ENCODE measurements at places on chromosomes 13 and 19. TPM values are rescaled to one million over a fixed set of nuclear protein-coding genes. Genes with fewer than 3 reads are reported as not detected.

GRCh38 chr19:53961523-53962356 lies 997 bp upstream of the CACNG8 start:
- DNase-seq, result no peak

DNA sequence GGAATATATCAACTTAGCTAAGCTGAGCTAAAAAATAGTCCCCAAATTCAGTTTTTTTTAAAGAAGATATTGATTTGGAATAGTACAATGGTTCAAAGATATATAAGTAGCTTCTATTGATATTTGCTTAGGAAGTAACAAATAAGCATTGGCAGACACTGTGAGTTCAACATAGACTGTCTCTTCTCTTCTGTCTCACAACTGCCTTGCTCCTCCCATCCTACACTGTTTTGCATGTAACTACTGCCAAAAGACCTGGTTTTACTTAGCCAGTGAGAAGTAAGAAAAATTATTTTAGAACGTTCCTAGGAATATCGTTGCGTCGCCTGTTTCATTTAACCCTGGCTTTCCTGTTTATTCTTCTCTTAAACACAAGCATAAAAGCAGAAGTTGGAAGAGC lies 859.0 kb upstream of the SPRY2 start:
- no peak for DNase-seq

- no peak for DNase-seq
These were observed 18.9 kb downstream of the SPATA13 start for GRCh38 chr13:24179486-24179850.

Gene CDX2
- polyA plus RNA-seq, result 60.6 TPM

GRCh38 chr13:99514801-99515200 lies 13.5 kb downstream of the TM9SF2 start:
- DNase-seq, result no peak

Gene LHB
- not detected for polyA plus RNA-seq

Gene REXO1
- 22.8 TPM for polyA plus RNA-seq

- no peak for DNase-seq
These were observed 19.5 kb upstream of the DCUN1D2 start for GRCh38 chr13:113509989-113510388.

GRCh38 chr19:43776286-43776685 lies 4.5 kb downstream of the KCNN4 start:
- DNase-seq, result peak; percentile 3

DNA sequence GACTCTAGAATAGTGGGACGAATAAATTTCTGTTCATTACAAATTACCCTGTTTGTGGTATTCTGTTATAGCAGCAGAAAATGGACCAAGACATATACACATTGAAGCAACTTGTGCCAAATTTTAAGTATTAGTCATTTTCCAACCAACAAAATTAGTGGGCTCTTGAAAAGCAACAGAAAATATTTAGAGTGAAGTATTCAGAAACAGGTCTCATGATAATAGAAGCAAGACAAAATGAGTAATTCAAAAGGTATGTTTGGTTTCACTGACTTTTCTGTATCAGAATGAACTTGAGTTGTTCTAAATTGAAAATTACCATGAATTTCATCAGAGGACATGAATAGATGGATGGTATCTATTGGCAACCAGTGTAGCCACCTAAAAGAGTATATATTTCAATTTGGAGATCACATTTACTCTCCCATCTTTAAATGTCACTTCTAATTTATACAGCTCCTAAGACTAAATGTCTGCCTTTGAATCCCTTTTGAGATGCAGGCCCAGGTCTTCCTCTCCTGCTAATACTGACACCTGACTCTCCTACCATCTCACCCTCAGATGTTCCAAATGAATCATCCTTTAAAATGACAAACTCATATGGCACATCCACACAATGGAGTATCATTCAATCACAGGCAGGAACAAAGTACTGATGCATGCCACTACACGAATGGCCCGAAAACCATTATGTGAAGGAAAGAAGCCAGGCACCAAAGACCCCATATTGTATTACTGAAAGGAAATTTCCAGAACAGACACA lies 40.7 kb upstream of the DOCK9 start:
- no peak for DNase-seq
